ENCODE measurements at places on chromosomes 5 and 9. TPM values are rescaled to one million over a fixed set of nuclear protein-coding genes. Genes with fewer than 3 reads are reported as not detected.

DNA sequence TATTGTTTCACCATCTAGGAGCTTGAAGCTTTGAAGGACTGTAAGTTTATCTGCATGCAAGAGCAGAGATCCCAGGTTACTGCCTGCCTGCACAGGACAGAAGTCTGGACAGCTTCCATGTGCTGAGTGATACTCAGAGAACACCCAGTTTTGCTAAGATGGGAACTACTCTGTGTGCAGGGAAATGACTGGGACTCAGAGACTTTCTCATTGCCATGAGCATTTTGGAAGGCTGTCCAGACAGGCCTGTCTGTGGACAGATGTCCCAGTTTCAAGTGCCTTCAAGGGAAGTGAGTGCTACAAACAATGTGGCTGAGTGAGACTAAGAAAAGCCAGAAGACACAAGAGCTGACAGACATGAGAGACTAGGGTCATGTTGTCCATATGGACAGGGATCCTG lies 19.2 kb upstream of the ZNF131 start:
- no peaks in the 10 kb centered on the region for H3K36me3 ChIP-seq
- peaks cover 5% of the 10 kb centered on the region for H3K4me1 ChIP-seq
- DNase-seq = no peak

- H3K4me3 ChIP-seq = no peak overlapping the region
- no peak for DNase-seq
- no peaks in the 10 kb centered on the region for H3K36me3 ChIP-seq
- no peaks in the 10 kb centered on the region for H3K27me3 ChIP-seq
These were observed 265.7 kb upstream of the EDIL3 start for GRCh38 chr5:84650429-84650828.

DNA sequence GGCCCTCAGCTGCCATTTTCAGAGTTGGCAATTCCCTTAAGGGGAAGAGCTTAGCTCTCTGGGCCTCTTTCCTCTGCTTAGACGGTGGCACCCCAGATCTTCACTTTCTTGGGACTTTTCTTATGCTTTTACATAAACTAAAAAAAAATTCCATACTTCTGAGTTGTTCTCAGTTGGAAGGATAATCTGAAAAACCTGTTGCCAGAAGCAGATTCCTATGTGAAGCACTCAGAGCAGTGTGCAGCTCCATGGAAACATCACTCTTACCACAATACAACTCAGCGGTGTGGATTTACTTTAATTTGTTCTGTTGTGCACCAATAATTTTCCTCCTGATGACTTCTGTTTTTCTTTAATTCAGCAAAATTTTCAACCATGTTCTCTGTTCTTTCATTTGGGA lies 44.1 kb upstream of the MROH2B start:
- no peak overlapping the region for H3K4me3 ChIP-seq
- H3K4me1 ChIP-seq = no peaks in the 10 kb centered on the region
- no peak for DNase-seq
- H3K36me3 ChIP-seq = no peaks in the 10 kb centered on the region
- H3K27me3 ChIP-seq = no peaks in the 10 kb centered on the region

DNA sequence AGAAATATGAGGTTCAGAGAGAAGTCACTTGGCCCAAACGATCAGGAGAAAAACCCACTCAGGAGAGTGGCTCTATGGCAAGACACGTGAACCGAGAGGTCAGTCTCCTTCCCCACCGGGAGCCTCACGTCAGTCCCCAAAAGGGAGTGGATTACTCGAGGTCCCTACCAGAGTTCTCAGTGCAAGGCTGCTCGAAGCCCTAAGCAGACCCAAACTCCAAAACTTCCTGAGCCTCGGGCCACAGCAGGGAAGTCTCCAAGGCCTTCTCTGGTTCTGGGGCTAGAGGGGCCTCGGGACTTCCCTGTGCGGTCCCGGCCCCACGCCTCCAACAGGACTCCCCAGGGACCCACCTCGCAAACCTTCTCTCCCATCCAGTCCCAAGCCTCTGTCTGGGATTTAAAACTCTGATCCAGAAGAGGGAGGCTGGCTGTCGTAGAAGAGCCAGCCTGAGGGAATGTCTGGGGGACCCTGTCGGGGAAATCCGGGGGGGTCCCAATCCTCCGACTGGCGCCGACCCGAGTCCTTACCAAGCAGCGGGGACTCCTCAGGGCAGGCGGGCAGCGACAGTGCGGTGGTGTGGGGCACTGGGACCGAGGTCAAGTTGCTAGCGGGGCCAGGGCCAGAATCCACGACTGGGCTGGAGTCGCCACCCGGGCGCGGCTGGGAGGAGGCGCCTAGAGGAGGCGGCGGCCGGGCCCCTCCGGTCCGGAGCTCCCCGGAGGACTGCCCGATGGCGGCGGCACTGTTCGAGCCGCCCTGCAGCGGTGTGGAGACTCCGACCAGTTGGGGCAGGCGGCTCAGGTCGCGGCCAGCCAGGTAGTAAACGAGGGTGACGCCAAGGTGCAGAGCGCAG lies 679 bp downstream of the B4GALT1 start:
- no peak for DNase-seq
- H3K4me1 ChIP-seq = peaks cover 37% of the 10 kb centered on the region
- peak overlapping the region; percentile 90 for H3K4me3 ChIP-seq
- no peaks in the 10 kb centered on the region for H3K36me3 ChIP-seq
- H3K27me3 ChIP-seq = no peaks in the 10 kb centered on the region

DNA sequence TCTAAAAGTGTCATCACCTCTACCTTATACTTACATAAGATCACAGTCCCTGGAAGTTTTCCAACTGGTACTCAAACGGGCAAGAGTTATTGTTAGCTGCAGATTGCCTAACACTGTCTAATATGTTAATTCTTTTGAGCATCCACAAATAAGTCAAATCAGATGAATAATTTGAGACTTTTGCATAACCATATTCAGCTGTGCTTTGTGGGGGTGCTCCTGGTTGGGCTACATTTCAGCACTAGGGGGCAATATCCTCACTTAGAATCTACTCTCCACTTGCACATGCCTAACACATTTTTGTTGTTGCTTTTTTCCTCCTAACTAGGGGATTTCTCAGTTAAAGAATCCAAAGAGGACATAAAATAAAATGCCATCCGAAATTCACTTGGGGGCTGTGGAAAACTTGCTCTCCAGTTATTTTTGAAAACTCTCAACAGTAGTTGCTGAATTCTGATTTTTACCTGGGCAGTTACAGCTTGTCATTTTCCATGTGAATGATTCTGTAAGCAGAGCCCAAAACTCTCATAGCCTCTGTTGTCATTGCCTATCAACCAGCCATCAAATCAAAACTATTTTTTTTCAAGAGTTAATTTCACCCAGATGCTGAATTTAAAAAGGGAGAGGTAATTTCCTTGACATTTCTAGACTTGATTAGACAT lies 71.5 kb downstream of the TRIM36 start:
- peak; percentile 7 for DNase-seq
- H3K36me3 ChIP-seq = no peaks in the 10 kb centered on the region
- no peaks in the 10 kb centered on the region for H3K27me3 ChIP-seq

The BNC2 gene
- 0.40 TPM for total RNA-seq

The SLC25A51 gene
- 23.9 TPM for total RNA-seq

The ARHGEF28 gene
- 0.19 TPM for total RNA-seq

The NMUR2 gene
- not detected for total RNA-seq

The GPX8 gene
- not detected for total RNA-seq

The SPOCK1 gene
- total RNA-seq = 0.77 TPM

The NOXA1 gene
- not detected for total RNA-seq

Measured in GM12878 (cell line).